Cardiac muscle cell (in vitro differentiated cells and primary cell): ENCODE measurements at places on chromosomes 2 and 18. TPM values are rescaled to one million over a fixed set of nuclear protein-coding genes. Genes with fewer than 3 reads are reported as not detected.

DNA sequence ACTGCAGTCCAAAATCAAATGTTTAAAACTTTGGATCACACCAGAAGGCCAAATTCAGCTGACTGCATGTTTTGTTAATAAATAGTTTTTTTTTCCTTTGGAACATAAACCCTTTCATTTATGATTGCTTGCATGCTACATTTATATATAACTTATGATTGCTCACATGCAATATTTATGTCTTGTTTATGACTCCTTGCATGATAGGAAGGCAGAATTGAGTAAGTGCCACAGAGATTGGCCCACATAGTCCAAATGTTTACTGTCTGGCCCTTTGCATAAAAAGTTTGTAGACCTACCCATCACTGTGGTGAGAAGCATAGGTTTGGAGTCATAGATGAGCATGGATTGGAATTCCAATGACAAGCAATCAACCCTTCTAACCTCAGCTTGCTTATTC lies 30.8 kb downstream of the WDFY1 start:
- DNase-seq, result no peak
- H3K27ac ChIP-seq, result no peak overlapping the region
- H3K36me3 ChIP-seq, result no peaks in the 10 kb centered on the region
- H3K27me3 ChIP-seq, result no peaks in the 10 kb centered on the region

- H3K4me3 ChIP-seq, result no peak overlapping the region
- H3K4me1 ChIP-seq, result no peaks in the 10 kb centered on the region
- H3K27ac ChIP-seq, result no peak overlapping the region
These were observed 41.8 kb upstream of the PSME4 start for GRCh38 chr2:54012538-54013141.

GRCh38 chr2:26438526-26438925 lies 36.8 kb downstream of the DRC1 start:
- no peak overlapping the region for H3K4me3 ChIP-seq
- H3K4me1 ChIP-seq, result no peaks in the 10 kb centered on the region
- H3K36me3 ChIP-seq, result no peaks in the 10 kb centered on the region
- DNase-seq, result peak; percentile 41
- H3K27me3 ChIP-seq, result no peaks in the 10 kb centered on the region

DNA sequence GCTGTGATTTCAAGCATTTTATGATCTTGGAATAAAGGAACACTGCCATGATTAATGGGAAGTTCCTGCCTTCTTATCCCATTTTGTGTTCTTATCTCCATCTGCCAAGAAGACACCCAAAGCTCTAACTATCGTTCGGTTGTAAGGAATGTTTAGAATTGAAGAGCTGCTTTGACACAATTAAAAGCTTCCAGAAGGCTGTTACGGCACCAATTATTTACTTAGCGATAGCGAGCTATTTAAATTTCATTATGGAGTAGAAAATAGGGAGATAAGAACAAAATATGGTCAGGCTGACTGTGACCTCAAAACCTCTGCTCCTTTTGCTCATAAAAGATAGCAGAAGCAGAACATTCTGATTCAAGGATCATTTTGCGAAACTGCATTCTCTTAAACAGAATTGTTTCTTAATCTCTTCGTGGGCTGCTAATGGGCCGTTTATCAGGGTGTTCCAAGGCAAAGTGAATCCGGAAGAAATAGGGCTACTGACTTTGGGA lies 101.6 kb downstream of the SLC4A3 start:
- H3K27ac ChIP-seq, result no peak overlapping the region
- peaks cover 9% of the 10 kb centered on the region for H3K4me1 ChIP-seq
- H3K36me3 ChIP-seq, result no peaks in the 10 kb centered on the region
- H3K4me3 ChIP-seq, result no peak overlapping the region
- H3K27me3 ChIP-seq, result no peaks in the 10 kb centered on the region

- peaks cover 21% of the 10 kb centered on the region for H3K4me1 ChIP-seq
- no peaks in the 10 kb centered on the region for H3K27me3 ChIP-seq
- no peak for DNase-seq
- no peak overlapping the region for H3K27ac ChIP-seq
- H3K36me3 ChIP-seq, result no peaks in the 10 kb centered on the region
These were observed 10.1 kb upstream of the ADI1 start for GRCh38 chr2:3529316-3530025.

DNA sequence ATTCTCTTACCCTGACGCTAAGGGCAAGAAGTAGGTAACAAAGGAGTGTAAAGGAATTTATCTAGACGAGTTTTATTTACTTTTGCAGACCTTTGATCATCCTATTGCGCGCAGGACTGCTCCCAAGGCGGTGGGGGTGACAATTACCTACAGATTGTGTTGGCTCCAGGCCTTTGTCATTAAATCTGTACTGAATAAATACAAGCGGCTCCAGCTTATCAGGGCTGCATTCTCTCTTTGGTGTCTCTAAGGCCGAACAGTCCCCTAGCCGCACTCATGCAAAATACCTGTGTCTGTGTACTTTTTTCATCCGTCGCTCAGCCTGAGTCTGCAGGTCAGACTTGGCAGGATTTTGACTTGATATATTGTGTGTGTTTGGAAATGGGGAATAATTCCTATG lies 57.9 kb upstream of the DYSF start:
- H3K36me3 ChIP-seq, result peaks cover 57% of the 10 kb centered on the region
- H3K27ac ChIP-seq, result no peak overlapping the region
- H3K27me3 ChIP-seq, result no peaks in the 10 kb centered on the region
- no peaks in the 10 kb centered on the region for H3K4me1 ChIP-seq

GRCh38 chr2:196234672-196235071 lies 63.3 kb upstream of the STK17B start:
- H3K27me3 ChIP-seq, result no peaks in the 10 kb centered on the region
- peak; percentile 84 for DNase-seq
- no peak overlapping the region for H3K27ac ChIP-seq
- H3K4me1 ChIP-seq, result no peaks in the 10 kb centered on the region
- H3K4me3 ChIP-seq, result no peak overlapping the region
- no peaks in the 10 kb centered on the region for H3K36me3 ChIP-seq

GRCh38 chr2:239278941-239279365 lies 121.9 kb downstream of the HDAC4 start:
- no peak overlapping the region for H3K27ac ChIP-seq
- no peak for DNase-seq
- H3K36me3 ChIP-seq, result no peaks in the 10 kb centered on the region
- H3K27me3 ChIP-seq, result no peaks in the 10 kb centered on the region
- peaks cover 6% of the 10 kb centered on the region for H3K4me1 ChIP-seq

GRCh38 chr2:167504061-167504460 lies 615.8 kb downstream of the XIRP2 start:
- H3K4me3 ChIP-seq, result no peak overlapping the region
- H3K27me3 ChIP-seq, result no peaks in the 10 kb centered on the region
- no peaks in the 10 kb centered on the region for H3K4me1 ChIP-seq
- no peaks in the 10 kb centered on the region for H3K36me3 ChIP-seq
- DNase-seq, result no peak
- no peak overlapping the region for H3K27ac ChIP-seq

DNA sequence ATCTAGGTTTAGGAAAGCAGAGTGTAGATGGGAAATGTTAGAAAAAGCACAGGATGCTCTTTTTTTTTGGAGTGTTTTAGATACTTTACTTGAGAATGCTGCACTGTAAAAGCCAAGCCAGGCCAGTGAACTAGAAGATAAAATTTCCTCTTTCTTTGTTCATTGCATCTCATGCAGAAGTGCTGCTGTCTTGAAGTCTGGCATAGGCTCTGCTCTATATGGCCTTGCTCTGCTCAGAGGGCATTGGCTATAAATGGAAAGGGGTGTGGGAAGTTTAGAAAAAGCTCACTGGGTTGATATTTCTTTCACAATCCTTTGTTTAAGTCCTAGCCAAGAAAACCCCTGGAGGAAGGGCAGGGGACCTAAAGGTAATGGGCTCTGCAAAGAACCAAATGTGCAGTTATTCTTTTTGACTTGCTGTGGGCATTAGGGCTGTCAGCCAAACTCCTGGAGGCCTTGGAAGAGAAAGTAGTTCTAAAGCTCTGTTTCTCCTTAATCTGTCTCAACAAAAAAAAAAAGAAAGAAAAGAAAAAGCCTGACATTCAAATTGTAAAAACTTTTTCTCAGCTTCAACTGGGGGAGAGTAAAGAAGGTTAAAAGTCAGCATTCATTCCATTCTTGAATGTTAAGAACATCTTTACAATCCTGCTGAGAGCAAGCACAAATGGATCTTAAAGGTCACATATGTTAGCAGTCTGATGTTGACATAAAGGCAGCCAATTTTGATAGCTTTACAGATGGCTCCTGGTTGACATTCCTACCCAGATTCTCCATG lies 338.3 kb downstream of the GULP1 start:
- H3K36me3 ChIP-seq, result no peaks in the 10 kb centered on the region
- no peak overlapping the region for H3K27ac ChIP-seq
- DNase-seq, result no peak
- no peak overlapping the region for H3K4me3 ChIP-seq

The ALLC gene
- not detected in 2 replicates for total RNA-seq

The FER1L5 gene
- 0.63 and 2.1 TPM in 2 replicates for total RNA-seq

The CYBRD1 gene
- total RNA-seq, result 0.86 and 0.95 TPM in 2 replicates

The RUFY4 gene
- not detected in 2 replicates for total RNA-seq

The STEAP3 gene
- 3.8 TPM in 2 replicates for total RNA-seq

The DIPK1C gene
- not detected in 2 replicates for total RNA-seq

The NT5C1B gene
- total RNA-seq, result not detected in 2 replicates

The SERPINB12 gene
- total RNA-seq, result not detected in 2 replicates
